CD4-positive, CD25-positive, alpha-beta regulatory T cell (primary cell): ENCODE measurements at places on chromosomes 4 and X. TPM values are rescaled to one million over a fixed set of nuclear protein-coding genes. Genes with fewer than 3 reads are reported as not detected.

SPANXB1 gene
- not detected for total RNA-seq

IL2 gene
- total RNA-seq, result 1.0 TPM

EDA gene
- total RNA-seq, result 2.4 TPM

P2RY10 gene
- 134 TPM for total RNA-seq

IL21 gene
- total RNA-seq, result 0.20 TPM

FRAS1 gene
- total RNA-seq, result not detected

GRCh38 chrX:117895418-117895817 lies 221.2 kb downstream of the KLHL13 start:
- no peaks in the 10 kb centered on the region for H3K36me3 ChIP-seq
- DNase-seq, result no peak
- H3K4me1 ChIP-seq, result no peaks in the 10 kb centered on the region
- H3K27me3 ChIP-seq, result no peaks in the 10 kb centered on the region

DNA sequence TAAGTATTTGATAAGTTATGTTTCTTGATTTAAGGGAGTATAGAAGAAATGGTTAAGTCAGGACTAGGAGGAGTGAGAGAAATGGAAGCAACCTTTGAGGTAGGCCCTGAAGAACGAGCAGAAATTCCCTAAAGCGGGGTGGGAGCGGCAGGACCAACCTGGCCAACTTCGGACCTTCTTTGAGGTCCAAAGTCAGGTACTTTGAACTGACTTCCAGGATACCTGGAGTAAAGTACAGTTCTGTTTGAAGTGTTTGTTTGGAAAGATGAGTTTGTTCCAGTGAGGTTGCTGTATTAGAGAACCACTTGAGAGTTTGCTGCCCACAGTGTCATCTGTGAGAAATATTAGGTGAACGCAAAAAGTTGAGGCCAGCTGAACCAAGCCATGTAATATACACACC lies 11.7 kb downstream of the RNF4 start:
- peak overlapping the region; percentile 20 for H3K4me3 ChIP-seq
- peak overlapping the region; percentile 17 for H3K27ac ChIP-seq
- peaks cover 96% of the 10 kb centered on the region for H3K4me1 ChIP-seq
- H3K27me3 ChIP-seq, result no peaks in the 10 kb centered on the region
- DNase-seq, result no peak
- H3K36me3 ChIP-seq, result peaks cover 5% of the 10 kb centered on the region

DNA sequence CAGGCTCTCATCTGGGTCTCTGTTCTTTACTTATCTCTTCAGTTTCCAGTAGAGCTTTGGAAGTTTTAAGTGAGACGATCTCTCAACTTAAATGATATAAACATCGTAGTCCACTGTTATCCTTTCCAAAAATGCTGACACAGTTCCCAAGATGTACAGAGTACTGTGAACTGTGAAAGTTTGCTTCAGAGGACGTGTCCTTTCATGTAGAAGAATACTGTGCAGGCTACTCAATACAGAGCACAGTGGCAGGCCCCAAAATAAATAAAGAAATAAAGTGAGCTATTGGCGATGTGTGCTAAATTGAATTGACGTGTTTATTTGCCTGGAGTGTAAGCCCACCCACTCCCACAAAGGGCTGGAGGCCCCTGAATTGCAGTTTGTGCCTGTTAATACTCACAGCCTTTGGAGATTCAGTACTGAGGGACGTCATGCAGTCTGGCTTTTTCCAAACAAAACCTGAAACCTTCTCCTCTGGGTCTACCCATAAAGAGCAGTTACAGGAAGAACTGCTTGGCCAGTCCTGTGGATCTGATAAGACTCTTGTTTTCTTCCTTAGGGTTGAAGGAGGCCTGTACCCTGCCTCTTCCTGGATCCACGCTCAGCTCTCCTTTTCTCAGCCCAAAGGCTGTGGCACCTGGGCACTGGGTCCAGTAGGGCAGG lies 66.1 kb downstream of the SOWAHB start:
- H3K4me1 ChIP-seq, result no peaks in the 10 kb centered on the region
- H3K27me3 ChIP-seq, result no peaks in the 10 kb centered on the region
- H3K4me3 ChIP-seq, result no peak overlapping the region
- H3K27ac ChIP-seq, result no peak overlapping the region
- no peaks in the 10 kb centered on the region for H3K36me3 ChIP-seq

DNA sequence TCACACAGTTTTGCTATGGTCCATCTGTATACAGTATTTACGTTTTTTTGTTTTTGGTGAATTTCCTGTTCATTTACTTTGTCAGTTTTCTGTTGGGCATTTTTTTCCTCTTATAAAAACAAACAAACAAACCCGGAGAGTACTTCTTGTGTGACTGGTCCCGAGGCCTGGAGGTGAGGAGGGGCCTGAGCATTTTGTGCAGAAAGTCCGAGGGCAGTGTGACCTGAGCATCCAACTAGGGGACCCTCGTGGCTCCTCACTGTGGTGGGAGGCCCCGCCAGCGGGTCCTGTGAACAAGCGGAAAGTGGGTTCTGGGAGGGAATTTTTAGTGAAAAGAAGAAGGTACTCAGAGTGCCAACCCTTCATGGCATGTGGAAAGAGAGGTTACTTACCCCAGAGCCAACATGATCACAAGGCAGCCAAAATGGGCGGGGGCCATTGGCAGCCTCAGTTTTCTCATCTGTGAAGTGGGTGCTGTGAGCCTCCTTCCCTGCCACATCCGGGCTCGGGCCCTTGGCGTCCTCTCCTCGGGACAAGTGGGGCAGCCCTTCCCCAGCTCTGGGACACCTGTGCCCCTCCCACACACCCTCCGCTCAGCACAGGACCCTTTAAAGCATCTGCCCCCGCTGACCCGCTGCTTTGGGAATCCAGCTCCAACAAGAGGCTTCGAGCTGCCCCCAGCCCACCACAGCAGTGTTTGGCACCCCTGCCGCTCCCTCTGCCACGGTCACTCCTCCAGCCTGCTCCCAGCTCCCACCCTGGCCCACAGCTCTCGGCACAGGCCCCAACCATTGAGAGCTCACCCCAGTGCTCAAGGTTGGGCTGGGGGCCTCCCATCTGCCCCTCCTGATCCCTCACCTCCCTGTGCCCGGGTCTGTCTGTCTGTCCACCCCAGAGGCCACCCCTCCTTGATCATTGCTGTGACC lies 22.8 kb upstream of the GPR78 start:
- no peaks in the 10 kb centered on the region for H3K36me3 ChIP-seq
- no peaks in the 10 kb centered on the region for H3K4me1 ChIP-seq
- no peaks in the 10 kb centered on the region for H3K27me3 ChIP-seq

- H3K27ac ChIP-seq, result no peak overlapping the region
- no peaks in the 10 kb centered on the region for H3K4me1 ChIP-seq
- H3K4me3 ChIP-seq, result no peak overlapping the region
Observed at GRCh38 chr4:82047731-82048130, 326.1 kb downstream of the HNRNPD start.
